ENCODE measurements at places on chromosomes 16 and 17. TPM values are rescaled to one million over a fixed set of nuclear protein-coding genes. Genes with fewer than 3 reads are reported as not detected.

PTX4 gene
- total RNA-seq: not detected

ATP2A1 gene
- 7.7 TPM for total RNA-seq

GP1BA gene
- total RNA-seq: not detected

SSTR5 gene
- 1.5 TPM for total RNA-seq

HOXB1 gene
- not detected for total RNA-seq

C16orf54 gene
- total RNA-seq: not detected

TBC1D3E gene
- not detected for total RNA-seq

RSL1D1 gene
- total RNA-seq: 145 TPM

KRT9 gene
- not detected for total RNA-seq

SRL gene
- total RNA-seq: not detected

DNAAF1 gene
- 0.59 TPM for total RNA-seq

AANAT gene
- total RNA-seq: not detected

OR1F1 gene
- not detected for total RNA-seq

NKD1 gene
- total RNA-seq: 3.2 TPM

ABCC11 gene
- total RNA-seq: 0.70 TPM

CLEC19A gene
- 1.6 TPM for total RNA-seq

TBC1D3G gene
- total RNA-seq: not detected

NIP7 gene
- total RNA-seq: 36.3 TPM

CHD9NB gene
- 14.0 TPM for total RNA-seq

TM4SF5 gene
- not detected for total RNA-seq
